Muscle of leg (tissue), 16 donors: ENCODE measurements at places on chromosomes 16 and 17. TPM values are rescaled to one million over a fixed set of nuclear protein-coding genes. Genes with fewer than 3 reads are reported as not detected.

The VASN gene
- 24.9 TPM for total RNA-seq

The GPRC5C gene
- 56.0 TPM for total RNA-seq

The HOXB9 gene
- 0.31 TPM for total RNA-seq

DNA sequence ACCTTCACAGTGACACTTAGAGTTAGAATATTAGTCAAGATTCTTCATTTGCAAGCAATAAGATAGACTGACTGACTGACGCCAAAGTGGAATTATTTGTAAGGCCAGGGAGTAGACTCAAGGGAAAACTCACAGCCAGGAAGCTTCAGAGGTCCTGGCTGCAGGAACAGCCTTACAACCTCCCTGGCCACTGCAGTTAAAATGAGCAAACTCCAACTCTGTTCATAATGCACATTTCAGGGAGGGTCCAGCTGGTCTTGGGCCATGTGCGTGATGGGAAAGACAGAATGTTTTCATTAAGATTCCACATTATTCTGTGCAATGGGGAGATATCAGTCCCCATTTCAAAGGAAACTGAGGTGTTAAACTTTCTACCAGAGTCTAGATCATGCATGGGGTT lies 9.9 kb downstream of the CAPNS2 start:
- peaks cover 18% of the 10 kb centered on the region for H3K36me3 ChIP-seq
- no peak overlapping the region for H3K4me3 ChIP-seq
- peak; percentile 98 for DNase-seq
- peaks cover 6% of the 10 kb centered on the region for H3K4me1 ChIP-seq
- peak overlapping the region; percentile 83 for H3K27ac ChIP-seq

DNA sequence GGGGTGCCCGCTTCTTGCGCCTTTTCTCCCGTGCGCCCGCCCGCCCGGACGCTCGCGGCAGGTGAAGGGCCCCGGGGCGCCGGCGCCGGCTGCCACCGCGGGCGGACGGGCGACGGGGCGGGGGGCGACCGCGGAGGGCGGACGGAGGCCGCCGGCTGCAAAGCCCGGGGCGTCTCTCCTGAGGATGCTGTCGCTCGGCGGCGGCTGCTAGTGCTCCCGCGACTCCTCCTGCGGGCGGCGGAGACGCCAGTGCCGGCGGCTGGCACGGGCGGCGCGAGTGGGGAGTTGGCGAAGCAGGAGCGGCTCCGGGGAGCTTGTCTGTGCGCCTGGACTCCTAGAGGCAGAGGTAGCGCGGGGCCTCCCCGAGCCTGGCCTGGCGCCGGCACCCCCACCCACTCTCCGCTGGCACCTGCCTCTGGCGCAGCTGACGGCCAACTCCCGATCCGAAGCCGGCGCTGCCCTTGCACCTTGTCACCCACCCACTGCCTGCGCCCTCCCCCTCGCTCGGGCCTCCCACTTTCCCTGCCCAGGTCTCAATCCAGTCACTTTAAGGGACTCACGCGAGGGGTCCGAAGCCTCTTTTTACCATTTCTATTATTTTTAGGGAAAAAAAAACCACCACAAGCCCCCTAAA lies at the start of gene FAM20A:
FAM20A (minus strand) TSS at position 437 of the 634 bp plus-strand sequence. CDS start 701 bp downstream, outside the sequence.
- H3K36me3 ChIP-seq = no peaks in the 10 kb centered on the region
- H3K4me1 ChIP-seq = peaks cover 17% of the 10 kb centered on the region
- peak within 1 kb of the TSS; percentile 66 for H3K4me3 ChIP-seq
- peak within 1 kb of the TSS; percentile 89 for H3K27ac ChIP-seq
- no peak for DNase-seq
- H3K27me3 ChIP-seq = peaks cover 40% of the 10 kb centered on the region
